ENCODE measurements at places on chromosomes 11 and 22.

DNA sequence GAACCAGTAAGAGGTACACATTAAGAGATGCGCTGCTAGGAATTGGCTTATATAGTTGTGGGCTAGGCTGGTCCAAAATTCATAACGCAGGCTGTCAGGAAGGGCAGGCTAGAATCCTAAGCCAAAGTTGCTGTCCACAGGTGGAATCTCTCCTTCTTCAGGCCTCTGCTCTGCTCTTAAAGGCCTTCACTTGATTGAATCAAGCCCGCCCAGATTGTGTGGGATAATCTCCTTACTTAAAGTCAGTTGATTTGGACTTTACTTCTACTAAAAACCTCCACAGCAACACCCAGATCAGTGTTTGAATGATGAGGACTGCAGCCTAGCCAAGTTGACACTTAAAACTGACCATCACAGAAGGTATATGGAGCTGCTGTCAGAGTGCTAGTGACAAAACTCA, 68.8 kb downstream of the LRRC32 start:
- no peak for DNase-seq

GRCh38 chr22:27405672-27406388, 395.7 kb downstream of the MN1 start:
- DNase-seq = no peak

GRCh38 chr11:128630367-128631230, 43.2 kb upstream of the ETS1 start:
- no peak for DNase-seq

DNA sequence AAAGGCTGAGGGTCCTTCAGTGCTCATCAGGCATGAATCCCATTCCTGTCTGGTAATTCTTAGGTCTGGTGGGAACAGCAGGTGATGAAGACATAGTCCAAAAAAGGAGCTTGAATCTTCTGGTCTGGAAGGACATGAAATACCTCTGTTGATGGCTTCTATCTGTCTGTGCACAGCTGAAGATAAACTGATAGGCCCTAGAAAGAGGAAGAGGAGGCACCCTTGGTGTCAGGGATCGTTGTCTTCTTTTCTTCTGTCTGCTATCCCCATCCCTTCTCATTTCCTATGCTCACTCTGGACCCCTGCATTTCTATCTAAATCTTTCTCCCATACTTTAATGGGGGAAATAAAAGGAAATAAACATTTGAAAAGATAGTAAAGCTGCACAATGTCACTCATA, 9.4 kb downstream of the AGBL2 start:
- no peak for DNase-seq

- DNase-seq = no peak
These were observed 41.1 kb downstream of the PHF21B start for GRCh38 chr22:44968736-44969135.

- no peak for DNase-seq
These were observed at the start of gene P2RX6 for GRCh38 chr22:21014726-21015465. TSS of gene P2RX6 (plus strand) at chr22:21015165. CDS start at chr22:21015175, 10 bp downstream.

GRCh38 chr11:96472085-96472484, 82.3 kb downstream of the JRKL start:
- DNase-seq = no peak

DNA sequence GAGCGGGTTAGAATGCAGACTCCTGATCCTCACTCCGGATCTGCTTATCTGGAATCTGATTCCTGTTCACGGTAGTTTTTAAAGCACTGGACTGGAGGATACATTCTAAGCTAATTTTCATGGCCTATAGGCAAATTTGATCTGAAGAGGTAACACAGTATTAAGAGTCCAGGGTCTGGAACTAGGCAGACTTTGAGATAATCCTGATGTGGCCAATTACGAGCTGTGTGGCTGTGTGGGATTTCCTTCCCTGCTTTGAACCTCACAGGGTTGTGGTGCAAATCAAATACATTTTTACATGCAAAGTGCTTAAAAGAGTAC, 285.2 kb downstream of the MIAT start:
- DNase-seq = no peak

- DNase-seq = peak; percentile 46
These were observed 89.8 kb downstream of the DBX1 start for GRCh38 chr11:20070459-20070858.

DNA sequence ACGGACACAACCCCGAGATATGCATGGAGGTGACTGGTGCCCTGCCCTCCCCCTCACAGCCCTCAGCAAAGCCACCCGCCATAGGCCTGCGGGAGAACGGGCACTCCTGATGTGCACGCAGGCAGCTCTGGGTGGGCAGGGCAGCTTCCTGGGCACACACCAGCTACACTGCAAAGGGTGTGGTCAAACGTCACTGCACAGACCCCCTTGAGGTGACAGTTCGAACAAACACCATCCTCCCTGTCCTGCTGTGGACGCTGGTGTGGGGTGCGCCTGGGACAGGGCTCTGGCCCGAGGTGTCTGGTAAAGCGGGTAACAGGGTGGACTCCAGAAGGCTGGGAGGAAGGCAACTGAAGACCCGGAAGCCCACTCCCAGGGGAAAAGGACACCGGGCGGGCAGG, 21.9 kb upstream of the MOB2 start:
- no peak for DNase-seq

GRCh38 chr22:22076932-22077703, 94.5 kb upstream of the TOP3B start:
- no peak for DNase-seq

DNA sequence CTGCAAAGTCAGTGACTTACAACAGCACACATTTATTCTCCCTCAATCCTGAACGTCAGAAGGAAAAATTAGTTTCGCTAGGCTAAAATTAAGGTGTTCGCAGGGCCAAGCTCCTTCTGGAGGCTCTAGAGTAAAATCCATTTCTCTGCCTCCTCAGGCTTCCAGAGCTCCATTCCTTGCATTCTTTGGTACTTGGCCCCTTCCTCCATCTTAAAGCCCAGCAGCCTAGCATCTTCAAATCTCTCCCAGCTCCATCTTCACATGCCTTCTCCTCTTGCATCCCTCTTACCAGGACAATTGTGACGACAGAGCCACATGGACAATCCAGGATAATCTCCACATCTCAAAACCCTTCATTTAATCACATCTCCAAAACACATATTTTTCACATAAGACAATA, 165.0 kb downstream of the GRIA4 start:
- DNase-seq = no peak

DNA sequence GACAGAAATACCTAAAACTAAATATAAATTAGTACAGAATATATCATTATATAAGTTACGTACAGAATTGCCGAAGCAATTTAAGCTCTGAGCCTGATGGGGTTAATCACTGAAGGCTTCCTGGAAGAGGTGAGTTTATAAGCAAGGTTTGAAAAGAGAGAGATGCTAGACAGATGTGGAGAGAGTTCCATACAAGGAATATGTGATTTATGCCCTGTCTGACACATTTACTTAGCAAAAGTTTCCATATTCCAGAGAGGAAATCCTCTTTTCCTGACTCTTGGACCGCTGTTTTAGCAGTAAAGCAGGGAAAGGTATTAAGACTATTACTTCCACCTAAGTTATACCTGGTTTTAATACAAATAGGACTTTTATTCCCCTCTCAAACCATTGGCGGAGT, 65.1 kb downstream of the DBX1 start:
- DNase-seq = no peak

DNA sequence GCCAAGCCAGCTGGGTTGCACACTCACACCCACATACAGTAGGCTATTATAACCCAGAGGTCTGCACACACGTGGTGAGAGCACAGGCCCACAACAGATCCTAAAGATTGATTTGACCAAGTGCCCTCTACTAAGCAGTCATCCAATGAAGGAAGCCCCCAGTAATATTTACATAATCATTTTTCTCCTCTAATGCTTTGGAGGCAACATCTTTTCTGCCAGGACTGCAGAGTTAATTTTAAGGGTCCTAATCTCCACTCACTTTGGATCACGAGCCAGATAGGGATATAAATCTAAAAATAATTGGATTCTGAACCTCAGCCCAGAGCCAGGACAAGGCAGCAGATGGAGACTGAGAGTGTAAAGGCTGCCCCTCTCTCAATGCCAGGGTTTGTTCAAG, 49.1 kb upstream of the MTNR1B start:
- DNase-seq = no peak
